T1000 (cell line): ENCODE measurements at places on chromosomes 12 and 14.

DNA sequence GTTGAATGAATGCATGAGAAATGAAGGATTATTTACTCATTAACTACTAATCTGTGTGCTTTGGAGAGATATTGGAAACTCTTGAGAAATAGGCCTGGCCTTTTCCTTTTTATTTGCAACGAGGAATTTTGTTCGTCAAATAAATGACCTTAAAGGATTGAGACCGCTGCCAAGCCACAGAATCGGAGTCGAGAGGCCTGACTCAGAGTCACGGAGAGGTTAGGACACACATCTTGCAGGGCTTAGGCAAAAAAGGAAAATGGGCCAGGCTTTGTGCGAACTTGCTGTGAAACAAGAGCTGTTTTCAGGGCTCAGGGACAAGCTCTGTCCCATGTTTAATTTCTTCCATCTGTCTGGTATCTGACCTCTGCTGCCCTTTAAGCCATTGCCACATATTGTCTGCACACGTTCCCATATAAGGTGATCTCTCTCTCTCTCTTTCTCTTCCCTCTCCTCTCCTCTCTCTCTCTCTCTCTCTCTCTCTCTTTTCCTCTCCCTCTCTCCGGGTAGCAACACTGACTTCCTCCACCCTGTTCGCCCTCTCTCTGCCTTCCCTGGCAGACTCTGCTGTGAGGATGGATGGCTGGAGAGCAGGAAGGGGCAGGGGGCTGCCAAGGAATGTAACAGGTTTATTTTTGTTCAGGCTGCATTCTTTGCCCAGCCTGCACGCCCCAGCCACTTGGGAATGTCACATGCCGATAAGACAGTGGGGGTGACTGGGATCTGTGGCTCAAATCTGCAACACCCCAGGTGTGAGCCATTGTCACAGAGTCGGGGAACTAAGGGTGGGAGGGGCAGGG, 14.9 kb upstream of the IFT81 start:
- peak; percentile 59 for DNase-seq

- peak; percentile 46 for DNase-seq
Measured at GRCh38 chr14:101707068-101707842, 54.3 kb upstream of the PPP2R5C start.

- no peak for DNase-seq
Measured at GRCh38 chr12:95996034-95996658, at the start of gene HAL. Gene HAL, minus strand, starts transcription at chr12:95996344. Its CDS starts 434 bp downstream, at chr12:95995910.

GRCh38 chr14:22226381-22226780, 362.6 kb downstream of the DAD1 start:
- no peak for DNase-seq

- DNase-seq, result no peak
Measured at GRCh38 chr14:38078393-38078792, 129.3 kb upstream of the SSTR1 start.

DNA sequence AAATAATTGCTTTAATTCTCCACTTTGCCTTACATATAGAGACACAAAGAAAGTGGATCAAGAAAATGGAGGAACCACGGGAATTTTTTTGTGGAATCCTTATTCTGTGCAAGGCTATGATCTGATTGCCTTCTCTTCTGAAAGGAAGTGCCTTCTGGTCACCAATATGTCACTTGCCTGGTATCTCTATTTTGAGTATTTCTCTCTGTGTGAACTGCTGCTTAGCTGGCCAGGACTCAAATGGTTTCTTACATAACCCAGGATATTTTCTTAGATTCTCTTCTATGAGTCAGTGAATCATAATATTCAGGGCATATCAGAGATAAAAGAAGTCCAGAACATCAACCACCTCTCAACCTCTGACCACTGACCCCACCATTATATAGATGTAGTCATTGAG, 156.1 kb downstream of the DIO2 start:
- no peak for DNase-seq

GRCh38 chr14:26811756-26812305, 214.0 kb upstream of the NOVA1 start:
- no peak for DNase-seq

DNA sequence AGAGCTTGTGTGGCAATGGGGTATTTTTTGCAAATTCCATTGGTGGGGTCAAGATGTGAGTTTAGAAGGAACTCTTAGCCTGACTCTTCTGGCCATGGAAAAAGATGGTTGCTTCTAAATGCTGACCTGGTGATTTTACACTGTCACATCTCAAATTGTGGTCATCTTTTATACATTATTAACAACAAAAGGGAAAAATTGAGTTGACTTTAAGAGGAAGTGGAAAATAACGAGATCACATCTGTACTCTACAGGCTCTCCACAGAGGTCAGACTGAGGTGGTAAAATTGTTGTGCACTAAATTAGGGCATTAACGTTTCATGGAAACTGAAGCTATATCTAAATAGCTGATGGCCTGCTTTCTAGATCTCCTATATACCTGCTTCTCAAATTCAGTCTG, 44.7 kb downstream of the PTPN11 start:
- DNase-seq, result no peak

GRCh38 chr12:108975024-108975593, 45.8 kb downstream of the SVOP start:
- DNase-seq, result no peak

DNA sequence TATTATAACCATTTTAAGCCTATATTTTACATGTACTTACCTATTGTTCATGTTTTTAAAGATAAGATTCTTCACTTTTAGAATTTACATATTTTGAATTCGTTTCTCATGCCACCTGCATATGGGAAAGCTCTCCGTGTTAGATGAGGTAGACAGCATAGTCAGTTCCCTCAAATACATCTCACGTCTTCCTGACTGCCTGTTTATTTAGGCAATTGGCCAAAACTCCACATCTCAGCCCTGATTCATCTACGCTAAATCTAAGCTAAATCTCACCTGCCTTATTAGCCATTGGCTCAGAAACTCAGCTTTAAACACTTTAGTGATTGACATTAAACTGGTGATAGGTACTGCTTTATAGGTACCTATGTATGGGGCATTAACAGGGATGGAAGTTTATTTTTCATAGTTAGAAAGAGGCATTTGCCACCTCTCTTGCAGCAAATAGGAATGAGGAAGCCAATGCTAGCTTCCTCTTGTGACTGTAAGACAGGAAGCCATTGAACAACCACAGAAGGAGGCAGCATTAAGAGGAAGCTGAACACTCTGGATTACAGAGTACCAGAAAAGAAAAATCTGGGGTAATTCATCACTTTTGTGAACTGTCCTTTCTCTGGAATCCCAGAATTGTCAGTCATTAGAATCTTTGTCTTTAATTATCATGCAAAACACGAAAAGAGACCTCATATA, 111.9 kb downstream of the LRFN5 start:
- DNase-seq, result no peak
